Muscle of leg (tissue), 16 donors: ENCODE measurements at places on chromosomes 16 and 17. TPM values are rescaled to one million over a fixed set of nuclear protein-coding genes. Genes with fewer than 3 reads are reported as not detected.
A peak's percentile ranks its signal among the peaks of the same experiment; 100 is the strongest.

Gene HEATR9
- not detected for total RNA-seq

GRCh38 chr16:30893417-30893743 is 497 bp downstream of the BCL7C start:
- peak; percentile 37 for DNase-seq
- H3K27me3 ChIP-seq: no peaks in the 10 kb centered on the region
- peak overlapping the region; percentile 87 for H3K27ac ChIP-seq
- peaks cover 30% of the 10 kb centered on the region for H3K36me3 ChIP-seq
- H3K4me1 ChIP-seq: peaks cover 46% of the 10 kb centered on the region
- H3K4me3 ChIP-seq: peak overlapping the region; percentile 94

GRCh38 chr17:1251866-1252608 is 18.2 kb upstream of the BHLHA9 start:
- peak; percentile 91 for DNase-seq
- no peaks in the 10 kb centered on the region for H3K36me3 ChIP-seq
- peaks cover 10% of the 10 kb centered on the region for H3K27me3 ChIP-seq
- no peak overlapping the region for H3K4me3 ChIP-seq

DNA sequence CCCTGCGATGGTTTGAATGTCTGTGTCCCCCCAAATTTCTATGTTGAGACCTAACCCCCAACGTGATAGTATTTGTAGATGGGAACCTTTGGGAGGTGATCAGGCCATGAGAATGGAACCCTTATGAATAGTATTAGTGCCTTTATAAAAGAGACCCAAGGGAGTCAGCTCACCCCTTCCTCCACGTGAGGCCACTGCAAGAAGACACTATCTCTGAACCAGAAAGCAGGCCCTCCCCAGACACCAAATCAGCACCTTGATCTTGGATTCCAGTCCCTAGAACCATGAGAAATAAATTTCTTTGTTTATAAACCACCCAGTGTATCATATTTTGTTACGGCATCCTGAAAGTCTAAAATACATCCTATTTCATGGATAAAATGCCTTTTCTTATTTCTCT is 64.4 kb upstream of the LRRC37A3 start:
- no peaks in the 10 kb centered on the region for H3K36me3 ChIP-seq
- H3K4me1 ChIP-seq: no peaks in the 10 kb centered on the region
- H3K27me3 ChIP-seq: no peaks in the 10 kb centered on the region
- H3K27ac ChIP-seq: no peak overlapping the region
- DNase-seq: no peak
- H3K4me3 ChIP-seq: no peak overlapping the region

Gene GEMIN4
- 9.8 TPM for total RNA-seq

GRCh38 chr17:81263371-81264181 is 24.5 kb downstream of the NDUFAF8 start:
- no peak for DNase-seq
- no peak overlapping the region for H3K27ac ChIP-seq
- no peaks in the 10 kb centered on the region for H3K4me1 ChIP-seq
- H3K36me3 ChIP-seq: peaks cover 72% of the 10 kb centered on the region

Gene HASPIN
- 4.3 TPM for total RNA-seq

DNA sequence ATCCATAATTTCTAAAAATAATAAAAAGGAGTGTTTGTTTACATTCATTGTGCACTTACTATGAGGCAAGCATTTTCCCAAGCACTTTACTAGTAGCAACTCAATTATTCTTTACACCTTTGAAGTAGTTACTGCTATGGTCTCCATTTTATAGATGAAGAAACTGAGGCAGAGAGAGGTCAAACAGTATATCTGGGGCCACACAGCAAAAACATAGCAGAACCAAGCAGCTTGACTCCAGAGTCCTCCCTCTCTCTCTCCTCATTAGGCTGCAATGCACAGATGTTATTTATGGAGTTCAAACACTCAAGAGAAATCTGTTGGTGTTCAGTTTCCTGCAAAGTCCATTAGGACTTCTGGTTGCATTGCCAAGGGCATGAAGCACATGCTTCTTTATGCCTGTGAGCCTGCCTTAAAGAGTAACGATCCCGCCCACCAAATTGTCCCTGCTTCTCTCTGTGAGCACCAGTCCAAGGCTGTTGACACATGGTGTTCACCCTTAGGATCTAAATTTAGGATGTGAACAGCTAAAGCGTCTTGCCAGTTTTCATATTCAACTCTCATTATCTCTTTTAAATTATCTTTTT is 44.0 kb downstream of the GPRC5B start:
- peak; percentile 88 for DNase-seq
- H3K36me3 ChIP-seq: no peaks in the 10 kb centered on the region
- H3K27ac ChIP-seq: peak overlapping the region; percentile 80
- peaks cover 31% of the 10 kb centered on the region for H3K4me1 ChIP-seq

Gene MPV17L
- 4.3 TPM for total RNA-seq

GRCh38 chr16:12419987-12420386 is 383.7 kb downstream of the CPPED1 start:
- H3K4me3 ChIP-seq: no peak overlapping the region

DNA sequence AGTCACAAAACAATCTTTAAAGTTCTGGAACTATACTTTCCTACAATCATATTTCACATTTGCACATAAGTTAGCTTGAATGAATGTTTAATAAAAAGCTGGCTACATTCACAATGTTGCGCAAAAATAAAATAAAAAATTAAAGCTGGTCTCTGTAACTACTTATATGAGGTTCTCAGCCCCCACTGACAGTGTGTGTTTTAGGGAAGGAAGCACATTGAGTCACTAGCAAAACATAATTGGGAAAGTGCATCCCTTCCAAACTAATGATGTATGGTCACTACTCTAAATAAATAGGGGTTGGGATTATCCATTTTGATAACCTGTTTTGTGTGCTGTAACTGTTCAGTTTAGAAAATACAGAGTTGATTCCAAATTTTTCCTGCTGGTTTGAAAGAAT is 251.9 kb downstream of the IRX3 start:
- no peak overlapping the region for H3K27ac ChIP-seq
- no peaks in the 10 kb centered on the region for H3K36me3 ChIP-seq
- DNase-seq: no peak
- no peak overlapping the region for H3K4me3 ChIP-seq

DNA sequence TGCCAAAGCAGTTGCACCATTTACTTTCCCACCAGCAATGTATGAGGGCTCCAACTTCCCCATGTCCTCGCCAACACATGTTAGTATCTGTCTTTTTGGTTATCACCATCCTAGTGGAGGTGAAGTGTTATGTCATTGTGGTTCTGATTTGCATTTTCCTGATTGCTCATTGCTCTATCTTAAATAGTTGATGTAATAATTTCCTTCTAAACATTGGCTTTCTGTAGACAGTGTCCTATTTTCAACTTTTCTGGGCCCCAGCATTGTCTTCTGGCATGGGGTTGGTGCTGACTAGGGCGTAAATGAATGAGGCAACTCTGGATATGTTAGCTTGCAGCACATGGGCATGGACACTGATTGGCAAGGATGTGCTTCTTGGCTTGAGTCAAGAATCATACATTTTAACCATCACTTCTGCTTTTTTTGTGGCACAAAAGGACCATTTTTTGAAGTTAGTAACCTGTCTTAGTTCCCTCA is 25.1 kb downstream of the PLCG2 start:
- H3K27ac ChIP-seq: no peak overlapping the region
- DNase-seq: no peak
- no peaks in the 10 kb centered on the region for H3K36me3 ChIP-seq
- peaks cover 2% of the 10 kb centered on the region for H3K27me3 ChIP-seq

Gene HNF1B
- total RNA-seq: not detected

Gene SYNGR3
- 0.93 TPM for total RNA-seq

DNA sequence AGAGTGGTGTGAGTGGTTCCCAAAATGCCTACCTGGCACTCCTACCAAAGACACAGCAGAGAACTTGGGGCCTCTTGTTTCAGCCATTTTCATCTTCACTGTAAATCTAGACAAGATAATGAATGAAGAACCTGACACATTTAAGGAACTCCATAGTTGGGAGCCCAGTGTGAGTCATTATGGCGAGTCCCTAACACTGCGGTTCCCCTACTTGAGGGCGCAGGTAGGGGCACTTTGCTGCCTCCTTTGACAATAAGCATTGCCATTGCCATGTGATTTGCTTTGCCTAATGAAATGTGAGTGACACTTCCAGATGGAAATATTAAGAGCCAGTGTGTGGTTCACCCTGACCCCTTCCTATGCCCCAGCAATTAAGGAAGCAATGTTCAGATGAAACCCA is 517.6 kb downstream of the MAF start:
- no peak overlapping the region for H3K27ac ChIP-seq
- H3K36me3 ChIP-seq: no peaks in the 10 kb centered on the region
- H3K27me3 ChIP-seq: no peaks in the 10 kb centered on the region
- no peak for DNase-seq
- no peak overlapping the region for H3K4me3 ChIP-seq
- H3K4me1 ChIP-seq: no peaks in the 10 kb centered on the region

- H3K36me3 ChIP-seq: no peaks in the 10 kb centered on the region
- DNase-seq: no peak
- peaks cover 4% of the 10 kb centered on the region for H3K4me1 ChIP-seq
- H3K27ac ChIP-seq: no peak overlapping the region
- H3K27me3 ChIP-seq: peaks cover 2% of the 10 kb centered on the region
- no peak overlapping the region for H3K4me3 ChIP-seq
These were observed 8.1 kb downstream of the MPO start for GRCh38 chr17:58272367-58273280.

- H3K36me3 ChIP-seq: no peaks in the 10 kb centered on the region
- peak; percentile 50 for DNase-seq
- H3K4me3 ChIP-seq: no peak overlapping the region
- no peaks in the 10 kb centered on the region for H3K27me3 ChIP-seq
These were observed 9.9 kb upstream of the CCL5 start for GRCh38 chr17:35889818-35890773.

DNA sequence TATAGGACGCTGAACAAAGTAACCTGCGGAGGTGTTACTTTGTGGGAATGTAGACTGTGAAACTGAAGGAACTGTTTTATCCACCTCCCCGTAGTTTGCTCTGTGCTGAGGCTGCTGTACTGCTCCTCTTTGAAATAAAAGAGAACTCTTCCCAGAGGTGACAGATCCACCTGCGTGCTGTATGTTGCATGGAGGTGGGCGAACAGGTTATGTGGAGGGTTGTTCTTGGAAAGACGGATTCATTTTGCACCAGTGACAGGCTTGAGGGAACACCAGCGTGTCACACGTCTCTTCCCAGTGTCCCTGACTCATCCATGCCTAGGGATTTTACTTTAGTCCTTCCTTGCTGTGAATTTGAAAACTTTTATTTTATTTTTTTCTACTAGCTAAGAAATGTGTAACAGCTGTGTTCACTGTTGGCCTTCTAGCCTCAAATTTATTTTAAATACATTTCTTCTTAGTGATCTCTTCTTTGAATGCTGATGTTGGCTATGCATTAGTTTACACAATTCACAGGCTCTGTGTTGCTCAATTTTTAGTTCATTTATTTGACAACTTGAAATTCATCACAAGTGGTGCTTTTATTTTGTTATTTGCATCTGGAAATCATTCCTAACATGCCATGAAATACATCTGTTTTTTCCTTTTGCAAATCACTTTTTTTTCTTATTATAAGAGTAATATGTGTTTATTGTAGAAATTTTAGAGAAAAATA is 512.4 kb downstream of the CDH13 start:
- no peaks in the 10 kb centered on the region for H3K27me3 ChIP-seq
- H3K27ac ChIP-seq: no peak overlapping the region
- H3K4me1 ChIP-seq: peaks cover 10% of the 10 kb centered on the region
- H3K4me3 ChIP-seq: no peak overlapping the region
- peak; percentile 13 for DNase-seq
- no peaks in the 10 kb centered on the region for H3K36me3 ChIP-seq

DNA sequence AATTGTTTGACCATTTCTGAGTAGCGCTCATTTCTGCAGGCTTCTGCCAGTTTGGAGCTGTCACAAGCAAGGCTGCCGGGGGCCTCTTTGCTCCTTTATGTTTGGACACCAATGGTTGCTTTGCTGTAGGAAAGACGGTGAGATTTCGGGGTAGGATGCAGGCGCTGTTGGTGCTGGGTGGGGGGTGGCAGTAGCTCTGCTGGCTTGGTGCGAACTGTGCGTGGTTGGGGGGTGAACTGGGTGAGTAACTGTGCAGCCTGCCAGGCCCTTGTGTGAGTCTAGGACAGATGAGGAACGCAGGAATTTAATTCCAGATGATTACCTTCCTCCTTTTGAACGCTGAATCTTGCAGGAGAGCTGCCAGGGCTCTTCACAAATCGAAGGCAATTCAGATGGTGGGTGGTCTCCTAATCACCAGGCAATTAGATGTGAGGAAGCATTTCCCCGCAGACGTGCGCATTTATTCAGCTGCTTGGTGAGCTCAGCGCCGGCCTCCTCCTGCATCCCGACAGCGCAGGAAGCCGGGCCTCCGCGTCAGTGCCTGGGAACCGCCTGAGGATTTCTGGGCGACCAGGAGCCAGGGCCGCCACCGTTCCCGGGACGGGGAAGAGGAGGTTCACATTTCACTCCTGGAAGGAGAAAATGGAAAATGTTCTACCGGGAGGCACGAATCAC is 154.4 kb downstream of the FOXL1 start:
- no peaks in the 10 kb centered on the region for H3K36me3 ChIP-seq
- H3K4me1 ChIP-seq: peaks cover 13% of the 10 kb centered on the region
- H3K27ac ChIP-seq: no peak overlapping the region
- H3K4me3 ChIP-seq: no peak overlapping the region

GRCh38 chr17:46020023-46020761 is 21.1 kb downstream of the STH start:
- H3K4me1 ChIP-seq: peaks cover 14% of the 10 kb centered on the region
- no peak overlapping the region for H3K4me3 ChIP-seq
- H3K27me3 ChIP-seq: no peaks in the 10 kb centered on the region
- no peak for DNase-seq
- H3K36me3 ChIP-seq: peaks cover 18% of the 10 kb centered on the region
- no peak overlapping the region for H3K27ac ChIP-seq

Gene CHD9NB
- 1.7 TPM for total RNA-seq

GRCh38 chr16:17885659-17886207 is 415.0 kb upstream of the XYLT1 start:
- H3K4me3 ChIP-seq: no peak overlapping the region
- no peaks in the 10 kb centered on the region for H3K36me3 ChIP-seq
- H3K27me3 ChIP-seq: no peaks in the 10 kb centered on the region
- DNase-seq: no peak
- H3K4me1 ChIP-seq: peaks cover 2% of the 10 kb centered on the region
- H3K27ac ChIP-seq: no peak overlapping the region

- H3K27me3 ChIP-seq: no peaks in the 10 kb centered on the region
- no peak overlapping the region for H3K27ac ChIP-seq
- DNase-seq: no peak
- H3K4me3 ChIP-seq: no peak overlapping the region
These were observed 85.3 kb upstream of the NSRP1 start for GRCh38 chr17:30031214-30031869.

GRCh38 chr16:63578791-63579190 is 1542.6 kb upstream of the CDH8 start:
- DNase-seq: no peak
- no peaks in the 10 kb centered on the region for H3K4me1 ChIP-seq
- H3K4me3 ChIP-seq: no peak overlapping the region
- no peaks in the 10 kb centered on the region for H3K27me3 ChIP-seq
- no peak overlapping the region for H3K27ac ChIP-seq

GRCh38 chr16:31361201-31362110 is 6.5 kb downstream of the ITGAX start:
- H3K4me3 ChIP-seq: no peak overlapping the region
- no peak overlapping the region for H3K27ac ChIP-seq
- no peaks in the 10 kb centered on the region for H3K27me3 ChIP-seq
- H3K4me1 ChIP-seq: peaks cover 13% of the 10 kb centered on the region
- no peak for DNase-seq
